ENCODE measurements at places on chromosomes 1 and 21.
A peak's percentile ranks its signal among the peaks of the same experiment; 100 is the strongest.

GRCh38 chr1:96557336-96557735, 164.2 kb upstream of the PTBP2 start:
- DNase-seq, result no peak

- no peak for DNase-seq
Observed at GRCh38 chr1:204067935-204068334, 5.0 kb upstream of the SOX13 start.

- DNase-seq, result no peak
Observed at GRCh38 chr1:233723387-233723786, 109.5 kb downstream of the KCNK1 start.

GRCh38 chr1:48080331-48081255, 83.4 kb upstream of the TRABD2B start:
- DNase-seq, result no peak

- no peak for DNase-seq
Observed at GRCh38 chr1:239293350-239294110, 92.8 kb upstream of the CHRM3 start.

DNA sequence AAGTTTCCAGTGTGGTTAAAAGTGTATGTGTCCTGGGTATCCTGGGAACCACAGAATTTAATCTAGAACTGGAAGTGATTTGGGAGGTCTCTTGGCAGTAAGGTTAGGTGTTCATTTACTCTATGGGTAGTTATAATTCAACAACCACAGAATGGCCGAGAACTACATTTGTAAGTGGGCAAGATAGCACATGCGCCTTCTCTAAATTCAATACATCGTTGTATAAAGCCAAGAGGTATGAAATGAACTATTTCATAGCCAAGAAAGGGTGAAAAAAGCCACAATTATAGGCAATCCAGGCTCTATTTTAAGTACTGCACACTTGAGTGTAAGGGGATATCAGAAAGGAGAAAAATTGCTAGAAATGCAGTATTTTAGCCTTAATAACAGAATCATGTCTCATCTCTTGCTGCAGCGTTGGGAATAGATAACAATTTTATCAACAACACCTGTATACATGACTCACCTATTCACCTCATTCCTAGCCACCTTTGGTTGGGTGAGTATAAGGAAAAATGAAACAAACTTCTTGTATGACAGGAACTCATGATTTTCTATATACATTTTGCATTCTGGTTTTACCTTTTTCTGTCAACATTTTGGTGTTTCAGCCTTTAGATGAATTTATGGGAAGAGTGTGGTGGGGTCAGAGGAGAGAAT, 4.5 kb downstream of the SDCCAG8 start:
- no peak for DNase-seq

DNA sequence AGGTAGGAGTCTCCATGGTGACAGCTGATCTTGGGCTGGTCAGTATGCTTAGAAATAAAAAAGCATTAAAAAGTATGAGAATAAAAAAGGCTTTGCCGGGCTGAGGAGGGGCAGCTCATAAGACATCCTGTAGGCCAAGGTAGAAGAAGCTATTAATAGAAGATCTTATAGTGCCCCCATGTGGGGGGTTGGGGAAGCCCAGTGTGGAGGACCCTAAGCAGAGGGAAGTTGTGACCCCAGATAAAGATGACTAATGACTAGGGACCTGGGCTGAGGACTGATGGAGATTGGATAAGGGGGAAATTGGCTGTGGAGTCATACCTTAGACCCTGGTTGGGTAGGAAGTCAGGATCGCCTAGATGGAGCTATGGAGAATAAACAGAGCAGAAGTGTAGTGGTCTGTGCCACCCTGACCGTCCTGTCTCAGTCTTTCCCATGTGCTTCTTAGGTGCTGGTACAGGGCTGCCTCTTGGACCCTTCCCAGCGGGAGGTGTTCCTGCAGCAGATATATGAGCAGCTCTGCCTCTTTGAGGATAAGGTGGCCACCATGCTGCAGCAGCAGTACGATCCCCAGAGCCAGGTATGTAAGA, 25.0 kb downstream of the SZT2 start:
- peak; percentile 49 for DNase-seq

DNA sequence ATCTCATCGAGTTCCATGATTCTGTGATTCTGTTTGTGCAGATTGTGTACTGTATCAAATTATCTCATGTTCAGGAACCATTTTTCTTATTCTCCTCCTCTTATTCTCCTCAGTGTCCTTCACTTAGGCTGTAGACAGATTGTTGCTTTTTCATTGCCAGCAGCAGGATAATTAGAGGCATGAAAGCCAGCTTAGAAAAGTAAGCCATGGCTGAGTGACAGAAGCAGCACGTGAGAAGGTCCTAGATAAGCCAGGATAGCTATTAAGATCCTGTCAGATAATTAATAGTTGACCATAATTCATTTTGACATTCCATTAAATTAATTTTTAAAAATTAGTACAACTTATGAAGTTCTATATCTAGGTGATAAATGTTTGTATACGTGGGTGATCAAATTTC, 60.8 kb upstream of the PRKACB start:
- DNase-seq, result no peak
